ENCODE measurements at places on chromosomes 5 and 9.

- peak; percentile 40 for DNase-seq
Observed at GRCh38 chr5:134138416-134139376, 24.2 kb downstream of the TCF7 start.

DNA sequence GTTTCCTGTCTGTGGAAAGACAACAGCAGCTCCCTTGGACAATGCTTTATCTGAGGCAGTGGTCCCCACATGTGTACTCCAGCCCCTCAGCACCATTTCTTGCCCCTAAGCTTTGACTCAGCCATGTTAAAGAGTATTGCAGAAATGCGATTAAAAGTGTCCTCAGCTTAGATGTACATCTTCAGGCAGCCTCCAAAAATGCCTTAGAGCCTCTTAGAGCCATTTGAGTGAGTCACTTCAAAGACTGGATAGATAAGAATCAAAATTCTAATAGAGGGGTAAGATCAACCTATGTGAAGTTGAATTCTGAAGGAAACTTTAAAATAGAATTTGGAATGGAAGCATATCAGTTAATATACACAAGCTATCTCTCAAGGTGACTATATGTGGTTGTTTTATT is 296.3 kb downstream of the ADAMTS6 start:
- no peak for DNase-seq

- no peak for DNase-seq
Observed at GRCh38 chr9:303502-303901, 88.8 kb downstream of the DOCK8 start.

DNA sequence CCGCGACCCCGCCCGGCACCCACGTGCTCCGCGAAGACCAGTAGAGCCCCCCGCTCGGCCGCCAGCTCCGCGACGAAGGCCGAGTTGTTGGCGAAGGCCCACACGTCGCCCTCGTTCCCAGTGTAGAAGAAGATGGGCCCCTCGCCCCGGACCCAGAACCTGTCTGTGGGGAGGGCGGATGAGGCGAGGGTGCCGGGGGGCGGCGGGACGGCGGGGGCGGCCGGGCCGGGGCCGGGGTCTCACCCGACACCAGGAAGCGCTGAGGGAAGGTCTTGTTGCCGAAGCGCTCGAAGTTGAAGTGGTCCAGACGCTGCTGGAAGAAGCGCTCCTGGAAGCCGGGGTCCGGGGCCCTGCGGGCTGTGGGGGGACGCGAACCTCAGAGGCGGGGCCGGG is 317 bp downstream of the DPP7 start:
- no peak for DNase-seq

DNA sequence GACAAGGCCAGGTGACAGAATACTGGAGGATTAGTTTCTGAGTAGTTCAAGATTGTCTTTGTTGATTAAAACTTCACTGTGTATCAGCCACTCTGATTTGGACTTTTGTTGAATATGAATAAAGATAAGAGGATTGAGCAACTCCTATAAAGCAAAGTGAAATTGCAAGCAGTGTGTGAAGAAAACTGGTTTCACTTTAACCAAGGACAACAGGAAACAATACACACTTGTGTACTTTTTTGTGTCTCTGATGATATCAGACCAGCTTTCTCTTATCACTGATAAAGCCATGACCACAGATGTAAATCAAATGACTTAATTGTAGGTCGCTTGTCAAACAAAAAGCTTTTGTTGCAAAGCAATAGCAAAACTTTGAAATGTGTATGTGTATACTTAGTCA is 268.6 kb downstream of the FER start:
- no peak for DNase-seq

DNA sequence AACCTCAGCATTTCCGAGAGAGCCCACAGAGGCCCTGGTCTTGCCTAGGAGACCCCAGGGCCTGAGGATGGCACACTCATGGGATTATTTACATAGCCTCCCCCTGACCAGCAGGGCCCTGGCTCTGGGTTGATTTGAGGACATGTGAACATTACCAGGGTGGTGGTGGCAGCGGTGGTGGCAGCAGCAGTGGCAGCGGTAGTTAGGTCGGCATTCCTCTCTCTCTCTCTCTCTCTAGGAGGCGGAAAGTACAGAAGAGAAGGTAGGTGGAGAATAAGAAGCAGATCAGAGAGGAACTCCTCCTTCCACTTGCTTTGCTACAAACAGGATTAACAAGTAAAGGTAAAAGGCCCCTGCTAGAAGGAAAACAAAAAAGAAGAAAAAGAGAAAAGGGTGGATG is 39.3 kb downstream of the B4GALT1 start:
- no peak for DNase-seq

- no peak for DNase-seq
Observed at GRCh38 chr5:98773214-98773463, 324 bp upstream of the RGMB start.

DNA sequence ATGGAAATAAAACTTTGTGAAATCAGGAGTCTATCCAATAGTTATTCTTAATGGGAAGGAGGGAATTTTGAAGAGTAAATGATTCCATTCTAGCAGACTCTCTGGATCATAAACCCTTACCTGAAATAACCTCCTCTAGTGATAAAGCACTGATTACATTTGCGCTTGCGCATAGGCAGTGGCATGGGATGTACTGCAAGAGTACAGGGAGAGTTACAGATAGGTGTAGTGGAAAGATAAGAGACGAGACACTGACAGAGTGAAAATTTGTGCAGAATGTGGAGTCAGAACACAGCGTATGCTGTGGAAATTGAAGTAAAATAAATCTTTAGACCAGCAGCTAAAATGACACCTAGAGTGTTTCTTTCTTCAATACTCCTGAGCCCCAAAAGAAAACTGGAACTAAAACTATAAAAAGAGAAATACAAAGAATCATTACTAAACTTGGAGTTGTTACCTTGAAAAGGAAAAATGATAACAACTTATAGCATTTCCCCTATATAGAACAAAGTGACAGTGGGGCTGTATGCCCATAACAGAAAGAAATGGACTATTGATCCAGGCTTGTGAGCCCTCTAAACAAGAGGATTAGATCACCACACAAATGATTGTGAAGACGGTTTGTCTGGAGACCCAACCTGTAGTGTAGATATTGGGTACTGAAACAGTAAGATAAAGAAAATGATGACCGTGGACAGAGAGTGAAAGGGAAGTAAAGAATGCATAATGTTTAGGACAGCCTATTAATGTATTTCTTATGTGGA is 1471.2 kb upstream of the NUDT12 start:
- no peak for DNase-seq

DNA sequence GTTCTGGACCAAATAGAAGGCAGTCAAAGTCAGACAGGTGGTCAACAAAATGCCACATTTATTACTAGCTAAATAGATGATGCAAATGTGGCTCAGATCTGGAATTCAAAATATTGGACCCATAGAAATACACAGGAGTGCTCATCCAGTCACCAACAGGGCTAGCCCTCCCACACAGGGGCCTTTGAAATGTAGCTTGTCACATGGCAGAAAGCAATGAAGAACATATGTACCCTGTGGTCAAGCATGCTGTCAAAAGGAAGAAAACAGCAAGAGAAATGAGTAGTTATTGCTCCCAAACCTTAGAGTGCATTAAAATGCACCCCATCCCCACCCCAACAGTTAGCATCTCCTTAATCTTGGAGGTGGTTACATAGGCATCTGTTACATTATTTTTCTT is 20.9 kb upstream of the CCDC112 start:
- DNase-seq: no peak

DNA sequence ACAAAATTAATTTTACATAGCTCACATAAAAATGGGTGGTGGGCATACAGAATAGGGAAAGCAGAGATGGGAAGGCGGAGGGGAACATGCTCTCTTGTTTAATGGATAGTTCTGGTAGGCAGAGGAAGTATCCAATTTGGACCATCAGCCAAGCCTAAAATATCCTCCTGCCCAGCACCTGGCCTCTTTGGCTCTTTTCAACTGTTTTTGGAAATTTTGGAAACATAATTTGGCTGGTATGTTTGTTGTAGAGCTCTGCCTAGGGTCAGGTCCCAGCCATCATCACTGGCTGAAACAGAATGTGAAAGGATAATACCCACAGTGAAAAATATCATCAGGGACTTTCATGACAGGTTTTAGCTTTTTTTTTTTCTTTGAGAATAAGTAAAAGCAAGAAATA is 467.3 kb upstream of the DMAC1 start:
- no peak for DNase-seq

DNA sequence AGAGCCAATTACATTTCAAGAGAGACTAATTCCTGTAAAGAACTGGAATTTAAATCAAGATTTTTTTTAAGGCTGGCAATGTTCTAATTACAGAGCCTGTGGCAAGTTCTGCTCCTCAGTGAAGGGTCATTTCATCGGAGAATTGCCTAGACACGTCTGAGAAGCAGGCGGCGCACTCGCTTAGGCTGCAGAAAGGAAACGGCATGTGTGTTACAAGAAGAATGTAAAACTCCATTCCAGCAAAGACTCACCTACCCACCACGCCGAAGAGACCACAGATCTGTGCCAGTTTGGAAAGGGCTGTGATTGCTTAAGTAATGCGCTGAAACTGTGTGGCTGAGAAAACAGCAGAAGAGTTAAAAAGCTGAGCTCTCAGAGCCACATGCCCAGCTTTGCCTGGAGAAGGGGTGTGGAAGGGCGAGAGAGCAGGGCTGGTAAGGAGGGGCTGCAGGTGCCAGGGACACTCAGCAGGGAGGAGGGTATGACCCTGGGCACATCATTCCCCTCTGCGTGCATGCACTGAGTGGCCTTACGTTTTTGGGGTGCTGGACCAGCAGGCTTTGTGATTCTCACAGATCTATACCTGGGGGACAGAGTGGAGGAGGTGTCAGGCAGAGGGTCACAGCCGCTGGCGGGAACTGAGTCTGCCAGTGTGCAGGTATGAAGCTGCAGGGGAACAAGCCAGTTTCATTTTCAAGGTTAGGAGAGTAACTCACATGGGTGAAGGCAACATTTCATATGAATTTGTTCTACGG is 17.8 kb upstream of the SLC25A51 start:
- DNase-seq: no peak

DNA sequence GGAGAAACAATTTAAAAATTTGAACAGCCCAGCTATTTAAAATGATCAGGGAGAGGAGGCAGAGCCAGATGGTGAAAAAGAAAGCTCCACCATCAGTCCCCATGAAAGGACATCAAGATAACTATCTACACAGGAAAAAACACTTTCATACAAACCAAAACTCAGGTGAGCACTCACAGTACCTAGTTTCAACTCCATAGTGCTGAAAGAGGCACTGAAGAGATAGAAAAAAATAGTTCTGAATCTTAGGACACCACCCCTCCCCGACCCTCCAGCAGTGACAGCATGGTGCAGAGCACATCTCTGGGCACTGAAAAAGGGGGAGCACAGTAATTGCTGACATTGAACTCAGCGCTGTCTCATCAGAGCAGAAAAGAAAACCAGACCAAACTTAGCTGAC is 732.9 kb downstream of the CETN3 start:
- no peak for DNase-seq

GRCh38 chr5:131563434-131564228 is 71.4 kb downstream of the RAPGEF6 start:
- DNase-seq: no peak

GRCh38 chr9:131347376-131348020 is 46.4 kb upstream of the PRRC2B start:
- DNase-seq: no peak

DNA sequence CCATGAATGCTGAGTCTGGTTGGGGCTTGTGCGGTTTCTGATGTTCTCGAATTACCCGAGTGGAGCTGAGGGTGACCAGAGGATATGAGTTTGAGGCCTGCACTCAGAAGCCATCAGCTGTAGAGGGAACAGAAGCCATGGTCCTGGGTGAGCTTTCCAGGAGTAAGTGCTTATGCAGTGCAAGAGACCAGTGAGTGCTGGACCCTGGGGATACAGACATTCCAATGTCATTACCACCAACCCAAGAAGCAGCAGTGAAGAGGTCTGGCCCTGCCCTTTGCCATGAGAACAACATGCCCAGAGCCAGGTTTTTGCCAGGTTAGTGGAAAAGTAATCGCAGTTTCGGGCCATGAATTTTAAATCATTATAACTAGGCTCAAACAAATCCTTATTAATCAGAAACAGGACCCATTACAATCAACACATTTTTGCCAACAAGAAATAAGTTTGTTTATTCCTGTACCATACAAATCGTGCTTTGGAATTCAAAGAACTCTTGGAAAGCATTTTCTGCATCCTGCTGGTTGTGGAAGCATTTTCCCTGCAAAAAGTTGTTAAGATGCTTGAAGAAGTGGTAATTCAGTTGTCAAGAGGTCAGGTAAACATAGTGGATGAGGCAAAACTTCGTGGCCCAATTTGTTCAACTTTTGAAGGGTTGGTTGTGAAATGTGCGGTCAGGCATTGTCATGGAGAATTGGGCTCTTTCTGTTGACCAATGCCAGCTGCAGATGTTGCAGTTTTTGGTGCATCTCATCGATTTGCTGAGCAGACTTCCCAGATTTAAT is 154.6 kb downstream of the SYK start:
- DNase-seq: no peak

DNA sequence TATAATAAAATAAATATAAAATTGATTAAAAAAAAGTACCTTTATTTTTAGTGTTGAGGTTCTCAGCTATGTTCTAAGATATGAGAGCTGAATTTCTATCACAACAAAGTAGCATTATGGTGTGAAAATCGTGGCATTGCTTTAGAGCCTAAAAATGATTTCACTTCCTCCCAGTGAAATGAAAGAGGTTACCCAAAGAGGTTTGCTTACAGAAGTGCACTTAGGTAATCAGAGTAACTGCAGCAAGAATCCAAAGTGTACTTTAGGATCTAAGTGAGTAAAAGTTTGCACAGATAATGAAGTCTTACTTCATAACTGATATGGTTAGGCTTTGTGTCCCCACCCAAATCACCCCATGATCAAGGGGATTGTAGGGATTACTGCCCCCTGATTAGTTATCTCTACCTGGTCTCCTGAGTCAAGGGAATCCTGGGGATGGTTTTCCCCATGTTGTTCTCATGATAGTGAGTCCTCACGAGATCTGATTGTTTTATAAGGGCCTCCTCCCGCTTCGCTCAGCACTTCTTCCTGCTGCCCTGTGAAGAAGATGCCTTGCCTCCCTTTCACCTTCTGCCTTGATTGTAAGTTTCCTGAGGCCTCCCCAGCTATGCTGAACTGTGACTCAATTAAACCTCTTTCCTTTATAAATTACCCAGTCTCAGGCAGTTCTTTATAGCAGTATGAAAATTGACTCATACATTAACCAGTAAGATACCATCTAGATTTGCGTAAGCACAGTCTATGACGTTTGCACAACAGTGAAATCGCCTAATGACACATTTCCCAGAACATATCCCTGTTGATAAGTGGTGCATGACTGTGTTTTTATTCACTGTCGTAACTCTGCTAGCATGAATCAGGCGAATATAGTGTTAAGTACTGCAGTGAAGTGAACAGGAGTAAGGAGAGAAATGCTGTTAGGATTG is 40.3 kb upstream of the LRRC70 start:
- DNase-seq: no peak

GRCh38 chr5:132260051-132260450 is 2.6 kb downstream of the PDLIM4 start:
- no peak for DNase-seq

- peak; percentile 74 for DNase-seq
Observed at GRCh38 chr9:37784616-37785483, at the start of gene EXOSC3. Gene EXOSC3, minus strand, starts transcription at chr9:37785064. Its CDS starts 20 bp downstream, at chr9:37785044.

Measured in stimulated activated CD8-positive, alpha-beta memory T cell treated with anti-CD3 and anti-CD28 coated beads, Interleukin-4, amount 100 ng/mL, for 4 hours (primary cell).